Motor neuron (in vitro differentiated cells): ENCODE measurements at places on chromosomes 4 and X. TPM values are rescaled to one million over a fixed set of nuclear protein-coding genes. Genes with fewer than 3 reads are reported as not detected.

AMTN gene
- total RNA-seq = not detected in 2 replicates

GRCh38 chr4:38650133-38650532 lies 13.9 kb upstream of the KLF3 start:
- no peak for ATAC-seq

DNA sequence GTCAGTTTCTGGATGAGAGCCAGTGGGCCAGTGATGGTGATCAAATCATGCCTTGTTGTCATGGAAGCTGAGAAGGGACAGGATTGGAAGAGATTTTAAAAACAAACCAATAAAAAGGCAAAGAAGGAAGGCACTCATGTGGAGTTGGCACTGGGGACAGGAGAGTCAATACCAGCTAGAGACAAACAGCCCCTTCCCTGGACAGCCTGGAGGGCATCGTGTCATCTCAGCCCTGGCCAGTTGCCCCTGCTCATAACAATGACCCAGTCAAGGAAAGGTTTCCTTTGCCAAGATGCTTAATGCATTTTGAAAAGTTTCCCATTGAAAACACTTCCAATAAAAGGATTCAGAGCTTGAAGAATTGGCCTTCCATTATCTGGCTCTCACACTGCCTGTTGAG lies 55.5 kb downstream of the SCML1 start:
- no peak for ATAC-seq

DNA sequence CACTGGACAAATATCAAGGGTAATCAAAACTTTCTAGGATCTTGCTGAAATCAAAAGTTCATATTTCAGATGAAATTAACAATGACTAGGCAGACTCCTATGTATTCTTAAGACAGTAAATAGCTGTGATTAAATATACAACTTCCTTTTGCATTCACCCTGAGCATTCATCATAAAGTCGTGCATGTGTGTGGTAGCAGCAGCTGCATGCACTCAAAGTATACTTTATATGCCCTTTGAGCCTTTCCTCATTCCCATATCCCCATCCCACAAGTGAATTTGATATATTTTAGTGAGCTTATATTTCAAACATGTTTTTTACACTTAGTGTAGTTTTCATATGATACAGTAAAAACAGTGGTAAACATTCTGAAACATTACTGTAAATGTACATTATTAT lies 959.0 kb downstream of the C4orf33 start:
- ATAC-seq = no peak

- no peak for ATAC-seq
These were observed 806.8 kb downstream of the PCDH19 start for GRCh38 chrX:99603091-99603814.
